ENCODE measurements at places on chromosomes 2 and 18.
A peak's percentile ranks its signal among the peaks of the same experiment; 100 is the strongest.

- DNase-seq = no peak
These were observed 38.1 kb downstream of the SLC39A10 start for GRCh38 chr2:195695002-195695631.

GRCh38 chr2:241378816-241379215, 22.7 kb downstream of the FARP2 start:
- no peak for DNase-seq

DNA sequence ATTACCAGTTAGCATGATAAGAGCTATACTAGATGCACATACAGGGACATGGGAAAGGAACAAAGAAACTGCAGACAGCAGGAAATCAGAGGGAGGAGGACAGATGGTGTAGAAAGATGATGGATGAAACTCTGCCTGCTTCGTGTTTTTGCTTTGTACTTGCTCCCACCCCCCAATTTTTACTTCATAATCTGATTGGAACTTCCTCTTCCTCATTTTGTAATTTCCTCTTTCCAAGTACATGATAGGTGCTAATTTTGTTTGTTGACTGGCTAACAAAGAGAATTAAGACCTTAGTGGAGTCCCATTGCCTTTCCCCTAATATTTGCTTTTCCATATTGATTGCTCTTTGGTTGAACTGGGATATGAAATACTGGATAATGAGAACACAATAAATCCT, 76.0 kb upstream of the PELI1 start:
- no peak for DNase-seq

- no peak for DNase-seq
These were observed 60.0 kb downstream of the RBMS1 start for GRCh38 chr2:160433466-160434140.

DNA sequence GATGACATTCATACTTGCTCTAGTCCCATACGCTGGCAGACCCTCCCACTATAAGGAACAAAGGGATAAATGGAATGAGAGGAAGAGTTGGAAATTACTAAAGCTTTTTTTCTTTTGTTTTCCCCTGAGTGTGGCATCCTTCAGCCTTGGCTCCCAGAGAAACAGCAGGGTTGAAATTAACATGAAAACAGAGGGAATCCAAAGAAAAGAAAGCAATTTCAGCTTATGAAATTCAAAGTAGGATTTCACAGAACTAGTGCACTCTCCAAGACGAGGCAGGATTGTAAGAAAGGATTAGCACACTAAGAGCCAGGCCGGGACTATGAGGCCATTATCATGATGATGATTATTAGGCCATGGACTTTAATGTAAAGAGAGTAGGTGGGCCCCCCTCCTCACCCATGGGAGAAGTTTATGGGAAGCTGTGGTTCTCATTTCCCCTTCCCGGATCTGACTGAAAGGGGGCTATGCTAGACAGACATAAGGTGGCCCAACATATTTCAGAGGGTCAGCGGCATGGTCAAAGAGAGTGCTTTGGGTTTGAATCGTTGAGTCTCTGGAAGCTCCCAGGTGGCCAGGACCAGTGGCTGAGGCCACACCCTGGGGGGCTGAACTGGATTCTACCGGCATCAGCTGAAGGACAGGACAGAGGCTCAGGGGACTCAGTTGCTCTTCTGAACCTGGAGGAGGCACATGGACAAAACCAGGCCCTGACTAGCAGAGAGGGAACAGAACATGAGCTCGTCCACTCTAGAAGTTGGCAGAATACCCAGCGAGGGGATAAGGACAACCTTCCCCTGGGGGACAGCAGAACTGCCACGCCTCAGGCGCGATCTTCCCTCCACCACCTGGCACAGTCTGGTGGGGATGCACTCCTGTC, 100.1 kb upstream of the ARL4C start:
- no peak for DNase-seq

- no peak for DNase-seq
These were observed 29.2 kb downstream of the WIPF1 start for GRCh38 chr2:174568425-174568824.

DNA sequence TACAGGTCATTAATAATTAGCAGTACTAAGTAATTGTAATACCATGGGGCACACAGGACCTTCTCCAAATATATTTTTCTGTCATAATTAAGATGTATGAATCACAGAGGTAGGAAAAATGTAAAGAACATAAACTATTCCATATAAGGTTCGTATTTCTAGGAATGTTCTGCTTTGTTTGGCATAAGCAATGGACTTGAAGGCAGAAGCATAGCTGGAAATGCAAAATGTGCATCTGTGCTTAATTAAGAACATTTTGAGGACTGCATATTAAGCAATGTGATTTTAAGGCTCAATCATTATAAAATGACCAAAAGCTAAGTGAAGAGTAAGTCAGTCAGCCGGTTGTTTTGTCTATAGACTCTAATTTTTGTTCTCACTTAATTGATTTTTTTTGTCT, 123.2 kb downstream of the RBM43 start:
- no peak for DNase-seq

GRCh38 chr2:10390369-10390801, 57.7 kb downstream of the ODC1 start:
- no peak for DNase-seq

DNA sequence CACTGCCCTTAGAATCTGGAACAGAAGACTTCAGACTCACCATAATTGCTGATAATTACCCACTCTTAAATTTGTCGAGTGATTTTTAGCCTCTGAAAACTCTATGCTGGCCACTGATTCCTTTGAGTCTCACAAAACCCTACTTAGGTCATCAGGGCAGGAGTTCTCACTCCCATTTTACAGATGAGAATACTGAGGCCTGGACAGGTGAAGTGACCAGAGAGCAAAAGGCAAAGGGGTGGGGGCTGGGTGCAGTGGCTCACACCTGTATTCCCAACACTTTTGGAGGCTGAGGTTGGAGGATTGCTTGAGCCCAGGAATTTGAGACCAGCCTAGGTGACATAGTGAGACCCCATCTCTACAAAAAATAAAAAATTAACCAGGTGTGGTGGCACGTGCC, 34.8 kb upstream of the SLC35F6 start:
- no peak for DNase-seq

DNA sequence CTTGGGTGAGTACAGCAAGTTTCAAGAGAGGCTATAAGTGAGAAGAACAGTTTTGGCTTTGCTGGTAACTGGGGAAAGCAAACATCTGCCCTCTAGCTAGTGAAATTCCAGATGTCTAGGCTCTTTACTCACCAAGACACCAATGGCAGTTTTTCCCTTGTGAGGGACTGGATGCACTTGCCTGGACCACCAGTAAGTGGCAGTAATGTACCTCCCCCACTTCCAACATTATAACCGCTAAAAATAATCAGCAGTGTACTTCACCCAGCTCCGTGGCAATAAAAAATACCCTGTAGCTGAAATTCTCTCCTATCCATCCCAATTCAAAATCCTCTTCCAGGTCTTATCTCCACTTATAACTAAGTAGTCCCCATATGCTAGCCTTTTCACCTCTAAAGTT, 383.9 kb downstream of the ARHGAP15 start:
- peak; percentile 54 for DNase-seq

- no peak for DNase-seq
These were observed 35.6 kb downstream of the IFIH1 start for GRCh38 chr2:162282765-162283425.

GRCh38 chr2:238856713-238857567, 9.1 kb downstream of the TWIST2 start:
- DNase-seq = no peak

Measured in globus pallidus (tissue), 1 donor.